ENCODE measurements at places on chromosomes 4 and X. TPM values are rescaled to one million over a fixed set of nuclear protein-coding genes. Genes with fewer than 3 reads are reported as not detected.

Gene GLUD2
- total RNA-seq = 0.46 TPM

Gene IL2
- not detected for total RNA-seq

Gene GSX2
- not detected for total RNA-seq

Gene HTN3
- not detected for total RNA-seq

Gene GPRIN3
- total RNA-seq = 8.9 TPM

Gene HPGD
- 14.6 TPM for total RNA-seq

Gene TEX13D
- total RNA-seq = not detected

Gene CT45A1
- total RNA-seq = not detected

Gene TIMM8A
- 12.5 TPM for total RNA-seq

GRCh38 chrX:118215346-118215745, 98.7 kb upstream of the KLHL13 start:
- peaks cover 5% of the 10 kb centered on the region for H3K4me1 ChIP-seq
- H3K27me3 ChIP-seq = peaks cover 2% of the 10 kb centered on the region
- no peak overlapping the region for H3K27ac ChIP-seq
- H3K36me3 ChIP-seq = no peaks in the 10 kb centered on the region
- H3K4me3 ChIP-seq = no peak overlapping the region
- no peak for DNase-seq

- no peaks in the 10 kb centered on the region for H3K36me3 ChIP-seq
- no peak overlapping the region for H3K4me3 ChIP-seq
- no peak for DNase-seq
- H3K27me3 ChIP-seq = peaks cover 4% of the 10 kb centered on the region
- peaks cover 4% of the 10 kb centered on the region for H3K4me1 ChIP-seq
These were observed 219.7 kb upstream of the TENM3 start for GRCh38 chr4:182023469-182023868.

GRCh38 chrX:317424-318067, 1.1 kb downstream of the GTPBP6 start:
- peaks cover 15% of the 10 kb centered on the region for H3K36me3 ChIP-seq
- H3K4me1 ChIP-seq = peaks cover 8% of the 10 kb centered on the region
- DNase-seq = no peak
- peak overlapping the region; percentile 98 for H3K4me3 ChIP-seq
- peak overlapping the region; percentile 92 for H3K27ac ChIP-seq

- DNase-seq = no peak
- H3K4me1 ChIP-seq = no peaks in the 10 kb centered on the region
- no peak overlapping the region for H3K27ac ChIP-seq
- no peak overlapping the region for H3K4me3 ChIP-seq
- no peaks in the 10 kb centered on the region for H3K36me3 ChIP-seq
These were observed 45.3 kb downstream of the ANK2 start for GRCh38 chr4:113094802-113095201.

DNA sequence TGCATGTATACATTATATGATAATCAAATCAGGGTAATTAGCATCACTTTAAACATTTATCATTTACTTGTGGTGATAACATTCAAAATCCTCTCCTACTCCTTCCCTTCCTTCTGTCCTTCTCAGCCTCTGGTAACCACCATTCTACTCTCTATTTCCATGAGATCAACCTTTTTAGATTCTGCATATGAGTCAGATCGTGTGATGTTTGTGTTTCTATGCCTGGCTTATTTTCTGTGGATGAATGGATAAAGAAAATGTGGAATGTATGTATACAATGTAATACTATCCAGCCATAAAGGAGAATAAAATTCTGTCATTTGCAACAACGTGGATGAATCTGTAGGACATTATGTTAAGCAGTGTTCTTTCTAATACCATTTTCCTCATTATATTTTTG, 123.9 kb downstream of the NAA11 start:
- H3K27ac ChIP-seq = no peak overlapping the region
- no peaks in the 10 kb centered on the region for H3K4me1 ChIP-seq
- no peak for DNase-seq
- no peaks in the 10 kb centered on the region for H3K27me3 ChIP-seq

GRCh38 chr4:138953961-138954371, 61.6 kb upstream of the NOCT start:
- H3K27ac ChIP-seq = no peak overlapping the region
- peaks cover 6% of the 10 kb centered on the region for H3K27me3 ChIP-seq
- no peaks in the 10 kb centered on the region for H3K36me3 ChIP-seq
- DNase-seq = no peak
- no peak overlapping the region for H3K4me3 ChIP-seq

- no peak overlapping the region for H3K27ac ChIP-seq
- H3K36me3 ChIP-seq = no peaks in the 10 kb centered on the region
- no peak for DNase-seq
These were observed 12.9 kb downstream of the SHROOM4 start for GRCh38 chrX:50801135-50801534.

DNA sequence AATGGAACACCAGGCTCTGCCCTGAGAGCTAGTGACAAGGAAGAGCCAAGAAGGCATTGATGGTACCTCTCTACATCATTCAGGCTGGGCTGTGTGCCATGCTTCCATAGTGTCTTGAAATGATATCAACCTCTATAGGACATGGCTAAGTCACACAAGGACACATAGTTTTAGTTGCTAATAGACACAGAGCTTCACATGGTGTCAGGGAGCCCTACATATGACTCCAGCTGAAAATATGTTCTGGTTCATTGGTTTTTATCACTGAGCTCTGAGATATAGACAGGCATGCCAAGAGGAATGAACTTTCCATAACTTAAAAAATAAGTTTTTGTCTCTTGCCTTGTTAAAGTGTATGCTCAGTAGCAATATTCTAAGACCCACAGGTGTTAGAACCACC, 72.1 kb upstream of the PRKG2 start:
- H3K36me3 ChIP-seq = no peaks in the 10 kb centered on the region
- H3K27me3 ChIP-seq = no peaks in the 10 kb centered on the region
- H3K27ac ChIP-seq = no peak overlapping the region
- DNase-seq = no peak
- H3K4me3 ChIP-seq = no peak overlapping the region
- H3K4me1 ChIP-seq = no peaks in the 10 kb centered on the region

- H3K4me1 ChIP-seq = peaks cover 17% of the 10 kb centered on the region
- DNase-seq = no peak
- H3K4me3 ChIP-seq = no peak overlapping the region
- H3K27ac ChIP-seq = no peak overlapping the region
- H3K27me3 ChIP-seq = no peaks in the 10 kb centered on the region
- no peaks in the 10 kb centered on the region for H3K36me3 ChIP-seq
These were observed 402.8 kb upstream of the NWD2 start for GRCh38 chr4:36841583-36842326.

GRCh38 chr4:79413032-79413885, 5.2 kb upstream of the GK2 start:
- no peak for DNase-seq
- H3K36me3 ChIP-seq = no peaks in the 10 kb centered on the region
- H3K4me3 ChIP-seq = no peak overlapping the region

DNA sequence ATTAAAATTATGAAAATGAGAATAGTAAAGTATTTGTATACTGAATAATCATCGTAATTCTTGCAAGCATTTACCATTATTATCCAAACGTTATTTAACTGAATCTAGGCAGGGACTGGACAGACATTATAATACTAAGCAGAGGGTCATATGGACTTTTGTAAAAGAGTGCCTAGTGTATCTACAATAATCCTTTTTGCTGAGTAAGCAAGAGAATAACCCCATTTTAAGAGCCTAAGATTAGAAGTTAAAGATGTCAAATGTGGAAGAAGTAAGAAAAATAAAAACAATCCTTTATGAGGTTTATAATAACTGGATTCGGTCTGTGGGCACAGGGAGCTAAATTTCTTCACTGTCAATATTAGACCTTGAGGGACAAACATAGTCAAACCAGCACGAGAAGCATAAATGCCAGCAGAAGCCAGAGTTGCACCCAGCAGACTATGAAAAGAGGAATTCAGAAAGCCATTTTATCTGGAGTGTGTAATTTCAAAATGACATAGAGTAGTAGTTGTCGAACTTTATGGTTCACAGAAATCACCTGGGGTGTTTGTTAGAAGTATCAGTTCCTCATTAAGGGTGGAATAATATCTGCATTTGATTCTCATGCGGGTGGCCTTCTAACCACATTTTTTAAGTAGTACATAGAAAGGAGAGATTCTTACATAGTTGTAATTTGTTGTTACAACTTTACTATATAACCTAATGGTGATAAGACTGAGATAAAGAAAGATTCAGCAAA, 39.7 kb upstream of the DCLK2 start:
- no peaks in the 10 kb centered on the region for H3K4me1 ChIP-seq
- DNase-seq = no peak
- no peaks in the 10 kb centered on the region for H3K36me3 ChIP-seq

GRCh38 chrX:153927672-153927921, 1.5 kb upstream of the ARHGAP4 start:
- no peak for DNase-seq
- peak overlapping the region; percentile 30 for H3K27ac ChIP-seq
- H3K27me3 ChIP-seq = peaks cover 4% of the 10 kb centered on the region
- peak overlapping the region; percentile 78 for H3K4me3 ChIP-seq

GRCh38 chrX:2485789-2486345, 14.9 kb downstream of the DHRSX start:
- peaks cover 50% of the 10 kb centered on the region for H3K36me3 ChIP-seq
- peaks cover 8% of the 10 kb centered on the region for H3K27me3 ChIP-seq
- H3K4me1 ChIP-seq = peaks cover 10% of the 10 kb centered on the region
- no peak overlapping the region for H3K27ac ChIP-seq

DNA sequence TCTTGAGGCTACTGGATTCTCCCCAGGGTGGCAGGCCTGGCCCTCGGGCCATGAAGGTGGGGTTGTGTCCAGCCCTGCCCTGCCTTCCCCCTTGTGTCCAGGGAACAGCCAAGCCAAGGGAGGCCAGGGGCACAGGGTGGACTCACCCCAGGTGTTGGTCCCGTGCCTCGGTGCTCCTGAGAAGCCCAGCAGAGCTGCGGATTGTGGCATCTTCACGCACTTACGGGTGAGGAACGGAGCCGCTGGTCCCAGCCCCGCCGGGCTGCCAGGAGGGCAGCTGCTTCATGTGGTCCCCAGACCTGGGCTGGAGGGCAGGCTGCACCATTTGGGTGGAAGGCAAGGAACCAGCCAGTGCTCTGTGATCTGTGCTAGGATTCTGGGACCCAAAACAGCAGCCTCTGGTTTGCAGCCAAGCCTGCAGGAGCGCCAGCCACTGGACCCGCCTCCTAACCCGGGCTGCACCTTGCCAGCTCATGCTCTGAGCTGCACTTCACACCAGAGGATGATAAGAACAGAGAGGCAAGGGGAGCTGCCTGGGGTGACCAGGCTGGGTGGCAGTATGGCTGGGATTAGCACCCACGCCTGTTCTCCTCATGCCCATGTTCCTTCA, 36.1 kb upstream of the HMX1 start:
- peaks cover 10% of the 10 kb centered on the region for H3K27me3 ChIP-seq
- DNase-seq = no peak
- H3K36me3 ChIP-seq = no peaks in the 10 kb centered on the region
- H3K27ac ChIP-seq = no peak overlapping the region
- peaks cover 9% of the 10 kb centered on the region for H3K4me1 ChIP-seq

DNA sequence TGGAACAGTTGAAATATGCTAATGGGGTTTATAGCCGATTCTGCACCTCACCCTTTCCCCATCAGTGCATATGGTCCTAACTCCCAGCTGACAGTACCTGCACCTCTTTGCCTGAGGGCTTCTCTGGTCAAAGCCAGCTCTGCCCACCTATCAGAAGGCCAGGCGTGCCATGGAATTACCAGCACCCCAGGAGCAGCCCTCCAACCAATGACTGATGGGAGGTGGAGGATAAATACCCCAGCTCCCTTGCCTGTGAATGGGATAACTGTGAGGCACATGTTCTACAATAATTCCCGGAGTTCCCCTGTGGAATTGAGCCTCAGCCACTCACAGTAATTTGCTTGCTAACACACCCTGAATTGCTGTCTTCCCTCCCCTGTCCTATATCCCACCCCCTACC, 572.0 kb downstream of the BCOR start:
- no peaks in the 10 kb centered on the region for H3K27me3 ChIP-seq
- H3K27ac ChIP-seq = no peak overlapping the region
- H3K4me3 ChIP-seq = no peak overlapping the region
- DNase-seq = no peak
- no peaks in the 10 kb centered on the region for H3K4me1 ChIP-seq
- H3K36me3 ChIP-seq = no peaks in the 10 kb centered on the region

GRCh38 chr4:113641025-113641431, 120.5 kb downstream of the CAMK2D start:
- no peak overlapping the region for H3K4me3 ChIP-seq
- no peaks in the 10 kb centered on the region for H3K27me3 ChIP-seq
- no peak overlapping the region for H3K27ac ChIP-seq
- DNase-seq = no peak
- H3K4me1 ChIP-seq = peaks cover 4% of the 10 kb centered on the region

DNA sequence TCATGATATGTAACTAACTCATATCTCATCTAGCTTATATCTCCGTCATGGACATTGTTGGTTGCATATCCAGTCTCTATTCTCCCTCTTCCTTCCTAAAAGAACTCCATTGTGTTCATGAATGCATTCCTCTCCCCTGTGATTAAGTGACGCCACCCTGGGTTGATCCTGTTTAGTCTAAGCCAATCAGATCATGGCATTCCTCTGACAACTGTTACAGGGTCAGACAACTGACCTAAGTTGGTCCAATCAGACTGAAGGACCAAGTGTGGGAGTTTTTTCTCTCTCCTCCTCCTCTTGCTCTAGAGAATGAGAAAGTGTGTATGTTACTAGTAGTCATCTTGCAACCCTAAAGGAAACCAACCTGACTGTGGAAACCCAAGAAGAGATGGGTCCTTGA, 3.6 kb downstream of the APOO start:
- peaks cover 6% of the 10 kb centered on the region for H3K4me1 ChIP-seq
- peak overlapping the region; percentile 67 for H3K27ac ChIP-seq
- peaks cover 2% of the 10 kb centered on the region for H3K27me3 ChIP-seq
- DNase-seq = no peak
- no peaks in the 10 kb centered on the region for H3K36me3 ChIP-seq
- no peak overlapping the region for H3K4me3 ChIP-seq

- no peak overlapping the region for H3K4me3 ChIP-seq
- no peaks in the 10 kb centered on the region for H3K4me1 ChIP-seq
- H3K36me3 ChIP-seq = no peaks in the 10 kb centered on the region
- no peak overlapping the region for H3K27ac ChIP-seq
- no peaks in the 10 kb centered on the region for H3K27me3 ChIP-seq
These were observed 83.7 kb downstream of the TEX13A start for GRCh38 chrX:105136786-105137185.

- peaks cover 6% of the 10 kb centered on the region for H3K27me3 ChIP-seq
- no peak overlapping the region for H3K4me3 ChIP-seq
- H3K4me1 ChIP-seq = peaks cover 13% of the 10 kb centered on the region
- no peak for DNase-seq
- H3K36me3 ChIP-seq = peaks cover 3% of the 10 kb centered on the region
- H3K27ac ChIP-seq = no peak overlapping the region
These were observed 2.8 kb upstream of the NELFA start for GRCh38 chr4:2011583-2011982.

GRCh38 chr4:166017804-166018203, 144.8 kb downstream of the TLL1 start:
- H3K27ac ChIP-seq = no peak overlapping the region
- DNase-seq = no peak
- peaks cover 22% of the 10 kb centered on the region for H3K36me3 ChIP-seq
- no peaks in the 10 kb centered on the region for H3K27me3 ChIP-seq

DNA sequence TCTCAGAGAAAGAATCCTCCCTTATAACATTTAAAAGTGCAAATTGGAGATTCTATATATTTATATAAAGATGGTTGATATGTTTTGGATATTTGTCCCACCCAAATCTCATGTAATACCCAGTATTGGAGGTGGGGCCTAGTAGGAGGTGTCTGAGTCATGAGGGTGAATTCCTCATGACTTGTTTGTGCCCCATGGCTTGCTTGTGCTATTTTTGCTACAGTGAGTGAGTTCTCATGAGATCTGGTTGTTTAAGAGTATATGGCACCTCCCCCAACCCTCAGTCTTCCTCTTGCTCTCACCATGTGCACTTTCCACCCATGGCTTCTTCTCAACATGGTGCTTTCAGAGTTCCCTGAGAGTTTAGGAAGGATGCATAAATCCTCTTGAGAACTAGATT, 9.5 kb upstream of the ANKRD50 start:
- no peak overlapping the region for H3K27ac ChIP-seq
- H3K36me3 ChIP-seq = no peaks in the 10 kb centered on the region
- no peaks in the 10 kb centered on the region for H3K27me3 ChIP-seq
- no peak overlapping the region for H3K4me3 ChIP-seq
- no peaks in the 10 kb centered on the region for H3K4me1 ChIP-seq

All from endothelial cell (in vitro differentiated cells).